A549 treated with ZK216348 at 1 μM for 4 hours (cell line): ENCODE measurements at places on chromosomes 1 and 21. TPM values are rescaled to one million over a fixed set of nuclear protein-coding genes. Genes with fewer than 3 reads are reported as not detected.

CLCA4 gene
- total RNA-seq: not detected in 5 replicates

HPDL gene
- total RNA-seq: 2.5 to 4.9 TPM (median 4.3 TPM) in 5 replicates

TCHHL1 gene
- not detected in 5 replicates for total RNA-seq

SEMA6C gene
- total RNA-seq: 0.59 to 2.2 TPM (median 1.5 TPM) in 5 replicates

RGS18 gene
- total RNA-seq: not detected in 5 replicates

CLDN8 gene
- not detected in 5 replicates for total RNA-seq

FHL3 gene
- total RNA-seq: 7.7 to 10.3 TPM (median 8.3 TPM) in 5 replicates

PROX1 gene
- 0.06 to 0.21 TPM (median 0.16 TPM) in 4 of 5 replicates, not detected in the other for total RNA-seq

CD53 gene
- not detected in 5 replicates for total RNA-seq

SH2D5 gene
- 12.2 to 17.6 TPM (median 14.5 TPM) in 5 replicates for total RNA-seq

ZNF648 gene
- not detected in 5 replicates for total RNA-seq

TARS2 gene
- 15.2 to 24.4 TPM (median 23.7 TPM) in 5 replicates for total RNA-seq

C8A gene
- total RNA-seq: not detected in 5 replicates

DENND2D gene
- 1.6 to 2.2 TPM (median 1.7 TPM) in 5 replicates for total RNA-seq

PTPN7 gene
- total RNA-seq: 0.05 to 0.26 TPM in 2 of 5 replicates, not detected in the others

PRKAA2 gene
- 1.3 to 2.8 TPM (median 2.3 TPM) in 5 replicates for total RNA-seq

NPHS2 gene
- total RNA-seq: not detected in 5 replicates

PLCH2 gene
- total RNA-seq: 0.23 to 0.48 TPM (median 0.25 TPM) in 5 replicates

PBX1 gene
- total RNA-seq: 14.6 to 21.7 TPM (median 19.1 TPM) in 5 replicates

PRAMEF27 gene
- total RNA-seq: not detected in 5 replicates

THEM5 gene
- not detected in 5 replicates for total RNA-seq

PEAR1 gene
- 5.4 to 12.1 TPM (median 9.3 TPM) in 5 replicates for total RNA-seq

OR2T11 gene
- not detected in 5 replicates for total RNA-seq

FCRL6 gene
- not detected in 5 replicates for total RNA-seq

PTPRU gene
- 4.9 to 7.9 TPM (median 7.8 TPM) in 5 replicates for total RNA-seq

NPPA gene
- total RNA-seq: not detected in 5 replicates

SNIP1 gene
- 8.3 to 13.6 TPM (median 10.8 TPM) in 5 replicates for total RNA-seq

C8B gene
- total RNA-seq: not detected in 5 replicates

SF3B4 gene
- 127 to 142 TPM (median 131 TPM) in 5 replicates for total RNA-seq

CRYZL1 gene
- 11.7 to 14.0 TPM (median 13.3 TPM) in 5 replicates for total RNA-seq

FCAMR gene
- 0.14 TPM in 1 of 5 replicates, not detected in the others for total RNA-seq

ATP6V1G3 gene
- total RNA-seq: not detected in 5 replicates

UTS2 gene
- total RNA-seq: not detected in 5 replicates

MRPL39 gene
- total RNA-seq: 31.8 to 38.5 TPM (median 34.9 TPM) in 5 replicates

C1orf94 gene
- not detected in 5 replicates for total RNA-seq

LMNA gene
- total RNA-seq: 487 to 742 TPM (median 732 TPM) in 5 replicates

AADACL3 gene
- total RNA-seq: not detected in 5 replicates

AGBL4 gene
- not detected in 5 replicates for total RNA-seq

DNASE2B gene
- total RNA-seq: not detected in 5 replicates

GJA8 gene
- total RNA-seq: not detected in 5 replicates

ALPL gene
- 0.14 to 0.68 TPM (median 0.41 TPM) in 5 replicates for total RNA-seq

HSD3B1 gene
- not detected in 5 replicates for total RNA-seq

SLC44A3 gene
- total RNA-seq: 1.3 to 2.5 TPM (median 1.6 TPM) in 5 replicates

FAAH gene
- 0.65 to 1.5 TPM (median 1.0 TPM) in 5 replicates for total RNA-seq

MYBPH gene
- total RNA-seq: not detected in 5 replicates

LCE3D gene
- total RNA-seq: 0.82 to 1.8 TPM (median 1.3 TPM) in 5 replicates

FAM151A gene
- total RNA-seq: 0.12 to 0.15 TPM in 2 of 5 replicates, not detected in the others

KCNJ6 gene
- total RNA-seq: 2.3 to 4.9 TPM (median 3.6 TPM) in 5 replicates

CELA3B gene
- not detected in 5 replicates for total RNA-seq

CLCA2 gene
- total RNA-seq: not detected in 5 replicates

ARTN gene
- 0.08 to 0.52 TPM (median 0.30 TPM) in 4 of 5 replicates, not detected in the other for total RNA-seq

C1orf141 gene
- not detected in 5 replicates for total RNA-seq

FCRLB gene
- total RNA-seq: 1.1 to 2.0 TPM (median 1.8 TPM) in 5 replicates

FNDC10 gene
- total RNA-seq: 3.9 to 9.9 TPM (median 8.5 TPM) in 5 replicates

SHISAL2A gene
- 0.21 to 0.28 TPM (median 0.27 TPM) in 4 of 5 replicates, not detected in the other for total RNA-seq

UBE2J2 gene
- 38.1 to 48.8 TPM (median 48.1 TPM) in 5 replicates for total RNA-seq

WASF2 gene
- 42.5 to 64.6 TPM (median 54.2 TPM) in 5 replicates for total RNA-seq

ATP5IF1 gene
- 149 to 183 TPM (median 163 TPM) in 5 replicates for total RNA-seq

SLC35F3 gene
- total RNA-seq: 3.6 to 5.7 TPM (median 5.2 TPM) in 5 replicates

IGSF5 gene
- not detected in 5 replicates for total RNA-seq
